ENCODE measurements at places on chromosomes 12 and 14.

GRCh38 chr12:64001439-64001838 is 156.9 kb downstream of the SRGAP1 start:
- DNase-seq = no peak

DNA sequence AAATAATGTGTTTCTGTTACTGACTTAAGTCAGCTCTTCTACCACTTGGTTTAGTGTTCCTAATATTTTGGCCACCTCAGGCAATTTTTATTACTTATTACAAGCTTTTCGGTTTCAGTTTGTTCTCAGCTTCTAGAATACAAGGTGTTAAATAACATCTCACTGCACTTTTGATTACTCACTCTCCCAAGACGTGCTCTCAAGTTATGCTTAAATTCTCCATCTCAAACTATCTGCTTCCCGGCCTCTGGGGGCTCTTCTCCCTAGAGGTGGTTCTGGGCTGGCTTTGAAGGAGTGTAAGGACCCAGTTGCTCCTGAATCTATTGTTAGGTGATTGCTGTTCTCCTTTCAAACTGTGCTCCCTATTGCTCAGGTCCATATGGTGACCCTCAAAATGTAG is 193.9 kb upstream of the DDHD1 start:
- DNase-seq = no peak

GRCh38 chr12:123559468-123559867 is 24.9 kb upstream of the TMED2 start:
- no peak for DNase-seq

DNA sequence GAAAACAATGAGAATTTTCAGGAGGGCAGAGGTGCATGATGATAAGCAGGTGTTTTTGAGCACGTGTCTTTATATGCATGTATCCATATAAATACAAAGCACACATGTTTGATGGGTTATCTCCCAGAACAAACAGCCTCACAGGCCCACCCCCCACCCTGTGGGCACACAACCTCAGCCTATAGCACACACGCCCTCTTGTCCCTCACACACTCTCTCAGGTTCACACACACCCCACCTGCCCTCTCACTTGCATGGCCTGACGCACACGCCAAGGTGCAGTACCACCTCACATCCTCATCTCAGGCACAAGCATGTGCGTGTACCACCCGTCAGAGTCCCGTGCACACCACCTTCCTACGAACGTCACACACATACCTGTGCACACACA is 8.6 kb upstream of the KRT8 start:
- no peak for DNase-seq

DNA sequence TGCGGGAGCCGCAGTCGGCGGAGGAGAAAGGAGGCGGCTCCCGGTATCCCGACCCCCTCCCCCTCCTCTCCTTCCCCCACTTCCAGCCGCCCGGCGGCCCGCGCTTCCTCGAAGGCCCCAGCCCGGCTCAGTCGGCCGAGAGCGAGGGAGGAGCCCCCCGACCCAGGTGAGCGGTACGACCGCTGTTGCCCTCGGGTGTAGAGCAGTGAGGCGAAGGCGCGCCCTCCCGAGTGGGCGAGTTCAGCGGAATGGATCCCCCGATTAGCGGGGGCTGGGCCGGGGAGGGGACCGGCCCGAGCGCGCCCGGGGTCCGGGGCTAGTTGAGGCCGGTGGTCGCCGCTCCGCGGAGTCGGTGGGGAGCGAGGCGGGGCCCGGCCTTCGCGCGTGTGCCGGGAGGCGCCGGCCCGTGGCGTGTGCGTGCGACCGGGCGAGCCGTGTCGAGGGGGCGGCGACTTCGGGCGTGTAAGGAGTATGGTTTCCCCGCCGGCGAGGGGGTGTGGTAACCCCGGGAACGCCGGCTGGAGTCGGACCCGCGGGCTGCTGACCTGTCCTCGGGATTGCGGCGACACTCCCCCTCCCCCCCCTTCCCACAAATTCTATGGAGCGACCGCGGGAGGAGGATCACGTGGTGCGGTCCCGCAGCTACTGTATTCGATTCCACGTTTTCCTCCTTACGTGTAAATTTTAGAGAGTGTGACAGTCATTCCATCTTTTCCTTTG is 501 bp downstream of the RIMKLB start:
- DNase-seq = peak; percentile 38

DNA sequence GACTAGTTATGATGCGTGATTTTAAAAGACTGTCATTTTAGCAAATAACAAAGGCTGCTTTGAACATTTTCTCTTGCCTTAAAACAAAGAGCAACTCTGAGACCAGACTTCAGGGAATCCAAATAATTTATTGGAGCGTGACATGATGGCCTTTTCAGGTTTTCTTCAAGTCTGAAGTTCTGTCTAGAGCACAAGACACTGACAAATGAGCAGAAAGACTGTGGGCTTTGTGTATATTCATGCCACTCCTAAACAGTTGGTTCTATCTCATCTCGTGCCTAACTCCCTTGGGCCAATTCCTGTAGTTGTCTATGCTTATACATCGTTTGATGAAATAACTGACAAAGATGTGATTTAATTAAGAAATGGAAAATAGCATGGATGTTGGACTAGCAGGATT is 47.5 kb downstream of the IFT81 start:
- DNase-seq = no peak

DNA sequence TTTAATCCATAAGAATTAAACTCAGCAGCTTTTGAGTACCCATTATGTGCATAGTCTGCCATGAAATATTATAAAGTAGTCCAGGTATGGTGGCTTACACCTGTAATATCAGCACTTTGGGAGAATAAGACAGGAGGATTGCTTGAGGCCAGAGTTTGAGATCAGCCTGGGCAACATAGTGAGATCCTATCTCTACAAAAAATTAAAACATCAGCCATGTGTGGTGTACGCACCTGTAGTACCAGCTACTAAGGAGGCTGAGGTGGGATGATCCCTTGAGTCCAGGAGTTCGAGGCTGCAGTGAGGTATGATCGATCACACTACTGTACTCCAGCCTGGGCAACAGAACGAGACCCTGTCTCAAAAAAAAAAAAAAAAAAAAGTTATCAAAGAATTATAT is 15.3 kb downstream of the MARK3 start:
- no peak for DNase-seq

- DNase-seq = peak; percentile 26
These were observed 846 bp upstream of the MTHFD1 start for GRCh38 chr14:64387232-64387781.

- no peak for DNase-seq
These were observed 2.0 kb downstream of the EMC9 start for GRCh38 chr14:24139272-24139934.

- no peak for DNase-seq
These were observed 1089.1 kb downstream of the SLC6A15 start for GRCh38 chr12:83823386-83824045.

DNA sequence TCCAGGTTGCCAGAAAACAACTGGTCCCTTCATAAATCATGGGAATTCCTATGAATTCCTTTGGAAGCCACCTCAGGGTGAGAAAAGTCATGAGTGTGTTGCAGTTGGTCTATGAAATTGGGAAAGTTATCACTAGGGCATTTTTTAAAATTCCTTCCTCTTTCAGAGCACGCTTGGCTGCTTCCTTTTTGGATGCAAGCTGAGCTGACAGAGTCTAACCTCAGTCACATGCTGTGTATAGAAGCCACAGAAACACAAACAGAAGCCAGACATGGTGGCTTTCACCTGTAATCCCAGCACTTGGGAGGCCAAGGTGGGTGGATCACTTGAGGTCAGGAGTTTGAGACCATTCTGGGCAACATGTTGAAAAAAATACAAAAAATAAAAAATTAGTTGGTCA is 21.7 kb upstream of the HELB start:
- DNase-seq = no peak

DNA sequence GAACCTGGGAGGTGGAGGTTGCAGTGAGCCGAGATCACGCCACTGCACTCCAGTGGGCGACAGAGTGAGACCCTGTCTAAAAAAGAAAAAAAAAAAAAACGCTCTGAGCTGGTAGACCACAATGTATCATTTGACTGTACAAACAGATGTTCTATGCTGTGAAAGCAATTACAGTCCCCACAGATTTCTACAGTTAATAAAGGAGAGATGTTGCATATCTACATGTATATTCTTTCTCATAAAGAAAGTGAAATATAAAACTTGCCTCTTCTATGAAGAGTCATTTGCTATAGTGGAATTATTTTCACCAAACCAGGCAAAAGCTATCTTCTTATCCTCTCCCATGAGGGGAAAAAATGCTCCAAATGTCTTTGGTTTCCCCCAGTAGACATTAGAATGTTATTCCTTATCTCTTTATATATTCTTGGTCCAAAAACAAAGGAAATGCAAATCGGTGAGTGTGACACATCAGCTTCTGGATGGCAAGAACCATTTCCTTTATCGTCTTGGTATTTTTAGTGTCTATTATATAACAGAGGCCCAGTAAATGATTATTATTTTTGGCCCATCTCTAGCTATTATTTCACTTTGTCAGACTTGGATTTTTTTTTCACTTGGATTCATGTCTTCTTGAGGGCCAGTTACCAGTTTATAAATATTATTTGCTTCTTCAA is 230.4 kb downstream of the SSPN start:
- DNase-seq = no peak

- no peak for DNase-seq
These were observed 1.1 kb upstream of the SPATS2 start for GRCh38 chr12:49366096-49366651.

GRCh38 chr14:97523936-97524335 is 726.8 kb downstream of the VRK1 start:
- DNase-seq = no peak

- no peak for DNase-seq
These were observed 356 bp upstream of the ZC3H14 start for GRCh38 chr14:88562532-88562830.

GRCh38 chr12:118372541-118373495 is at the start of gene TAOK3:
TSS of gene TAOK3 (minus strand) at chr12:118372907. CDS start at chr12:118255567, 117,340 bp downstream.
- DNase-seq = peak; percentile 92

DNA sequence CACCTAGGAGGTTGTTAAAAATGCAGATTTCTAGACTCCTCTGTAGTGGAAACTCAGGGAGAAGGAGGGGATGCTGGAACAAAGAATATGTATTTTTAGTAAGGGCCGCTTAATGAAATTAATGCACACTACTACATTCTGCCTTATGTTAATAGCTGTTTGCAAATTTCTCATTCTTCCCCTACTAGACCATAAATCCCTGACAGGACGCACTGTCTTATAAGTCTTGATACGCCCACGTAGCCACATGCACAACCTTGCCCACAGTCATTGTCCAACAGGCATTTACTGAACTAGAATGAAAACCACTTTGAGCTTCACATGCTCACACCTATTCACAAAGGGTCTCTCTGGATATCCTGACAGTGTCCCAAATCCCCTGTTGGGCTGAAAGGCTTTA is 10.5 kb downstream of the KRT2 start:
- no peak for DNase-seq

DNA sequence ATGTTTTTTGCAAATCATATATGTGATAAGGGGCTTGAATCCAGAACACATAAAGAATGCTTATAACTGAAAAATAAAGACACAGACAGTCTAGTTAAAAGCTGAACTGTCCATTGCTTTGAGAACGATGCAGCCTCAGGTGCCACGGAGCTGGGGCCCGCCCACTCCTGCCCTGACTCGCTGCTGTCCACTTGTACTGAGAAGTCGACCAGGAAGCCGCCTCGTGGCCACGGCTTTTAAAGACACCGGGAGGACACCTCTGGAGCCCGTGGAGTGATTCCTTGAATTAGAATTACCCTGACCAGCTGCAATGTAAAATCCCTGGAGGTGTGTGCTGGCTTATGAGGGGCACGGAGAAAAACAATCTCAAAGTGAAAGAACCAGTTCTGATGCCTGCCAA is 23.9 kb upstream of the TEX22 start:
- no peak for DNase-seq

- peak; percentile 9 for DNase-seq
These were observed 64.2 kb downstream of the PHETA1 start for GRCh38 chr12:111304642-111305071.

DNA sequence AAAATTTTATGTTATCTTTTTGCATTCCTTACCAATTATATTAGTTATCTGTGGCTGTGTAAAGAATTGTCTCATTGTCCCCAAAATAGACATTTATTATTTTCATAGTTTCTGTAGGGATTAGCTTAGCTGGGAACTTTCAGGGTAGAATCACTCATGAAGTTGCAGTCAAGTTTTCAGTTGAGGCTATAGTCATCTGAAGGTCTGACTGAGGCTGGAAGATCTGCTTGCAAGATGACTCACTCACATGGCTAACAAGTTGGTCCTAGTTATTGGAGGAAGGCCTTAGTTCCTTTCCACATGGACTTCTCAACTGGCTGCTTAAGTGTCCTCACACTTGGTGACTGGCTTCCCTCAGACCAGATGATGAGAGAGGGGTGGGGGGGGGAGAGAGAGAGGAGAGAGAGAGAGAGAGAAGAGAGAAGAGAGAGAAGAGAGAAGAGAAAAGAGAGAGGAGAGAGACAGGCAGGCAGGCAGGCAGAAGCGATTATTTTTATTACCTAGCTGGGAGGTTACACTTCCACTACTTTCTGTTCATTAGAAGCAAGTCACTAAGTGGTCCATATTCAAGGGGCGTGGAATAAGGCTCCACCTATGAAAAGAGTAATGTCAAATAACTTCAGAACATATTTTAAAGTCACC is 6.4 kb downstream of the AP5M1 start:
- no peak for DNase-seq

DNA sequence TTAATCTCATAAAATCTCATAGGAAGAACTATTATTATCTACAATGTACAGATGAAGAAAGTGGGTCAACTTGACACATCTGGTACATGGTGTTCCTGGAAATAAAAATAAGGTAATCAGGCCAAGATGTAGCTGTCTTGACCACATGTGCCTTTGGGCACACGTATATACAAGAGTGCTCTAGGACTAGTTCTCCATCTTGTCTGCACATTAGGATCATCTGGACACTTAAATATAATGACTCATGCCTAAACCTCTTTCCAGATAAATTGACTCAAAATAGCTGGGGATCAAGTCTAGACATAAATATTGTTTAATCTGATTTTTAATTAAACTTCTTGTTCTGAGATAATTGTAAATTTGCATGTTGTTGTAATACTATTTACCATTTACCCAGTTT is 182.6 kb downstream of the CNTN1 start:
- no peak for DNase-seq

GRCh38 chr12:87082756-87083155 is 826.6 kb upstream of the MGAT4C start:
- no peak for DNase-seq

DNA sequence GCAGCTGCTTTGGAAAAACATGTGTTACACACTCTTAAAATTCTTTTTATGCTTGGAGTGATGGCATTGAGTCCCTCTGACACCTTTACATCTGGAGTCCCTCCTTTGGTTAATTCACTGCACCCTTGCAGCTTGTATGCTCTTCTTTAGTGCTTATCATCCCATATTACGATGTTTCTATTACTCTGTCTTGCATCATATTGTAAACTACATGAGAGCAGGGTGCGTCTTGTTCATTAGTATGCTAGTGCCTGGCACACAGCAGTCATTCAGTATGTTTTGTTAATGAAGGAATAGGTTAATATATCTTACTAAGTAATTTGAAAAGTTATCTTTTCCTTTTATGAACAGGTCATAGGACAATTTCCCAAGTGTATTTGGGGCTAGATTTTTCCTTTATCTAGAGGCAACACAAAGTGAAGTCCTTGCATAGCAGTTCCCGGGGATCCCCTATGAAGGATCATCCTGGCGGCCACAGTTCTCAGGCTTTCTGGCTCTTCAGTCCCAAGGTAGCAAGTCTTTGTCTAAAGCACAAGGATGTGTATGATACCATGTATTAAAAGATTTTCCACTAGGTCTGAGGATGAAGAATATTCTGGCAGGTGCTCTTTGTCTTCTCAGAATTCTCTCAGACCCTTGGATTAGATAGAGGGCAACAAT is 363.8 kb downstream of the FUT8 start:
- no peak for DNase-seq

All from activated naive CD4-positive, alpha-beta T cell (primary cell).